ENCODE measurements at places on chromosomes 5 and 9.
A peak's percentile ranks its signal among the peaks of the same experiment; 100 is the strongest.

GRCh38 chr9:21982861-21983560 lies 11.2 kb downstream of the CDKN2A start:
- no peak for DNase-seq

GRCh38 chr5:38465702-38466423 lies 90.6 kb downstream of the LIFR start:
- peak; percentile 3 for DNase-seq

DNA sequence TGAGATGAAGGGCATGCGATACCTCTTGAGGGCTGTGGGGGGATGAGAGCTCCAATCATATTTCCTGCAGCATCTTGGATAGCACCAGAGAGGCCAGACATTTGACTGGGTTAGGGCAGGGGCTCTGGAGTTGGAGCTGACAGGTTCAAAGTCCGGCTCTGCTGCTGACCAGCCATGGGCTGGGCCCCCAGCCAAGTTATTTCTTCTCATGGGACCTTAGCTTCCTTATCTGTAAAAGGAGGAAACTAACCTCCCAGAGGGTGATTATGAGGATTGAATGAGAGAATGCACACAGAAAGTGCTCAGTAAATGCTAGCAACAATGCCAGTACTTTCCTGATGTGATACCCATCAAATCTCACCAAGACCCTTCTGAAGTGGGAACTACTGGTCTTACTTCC lies 65.2 kb upstream of the SLC25A51 start:
- no peak for DNase-seq

DNA sequence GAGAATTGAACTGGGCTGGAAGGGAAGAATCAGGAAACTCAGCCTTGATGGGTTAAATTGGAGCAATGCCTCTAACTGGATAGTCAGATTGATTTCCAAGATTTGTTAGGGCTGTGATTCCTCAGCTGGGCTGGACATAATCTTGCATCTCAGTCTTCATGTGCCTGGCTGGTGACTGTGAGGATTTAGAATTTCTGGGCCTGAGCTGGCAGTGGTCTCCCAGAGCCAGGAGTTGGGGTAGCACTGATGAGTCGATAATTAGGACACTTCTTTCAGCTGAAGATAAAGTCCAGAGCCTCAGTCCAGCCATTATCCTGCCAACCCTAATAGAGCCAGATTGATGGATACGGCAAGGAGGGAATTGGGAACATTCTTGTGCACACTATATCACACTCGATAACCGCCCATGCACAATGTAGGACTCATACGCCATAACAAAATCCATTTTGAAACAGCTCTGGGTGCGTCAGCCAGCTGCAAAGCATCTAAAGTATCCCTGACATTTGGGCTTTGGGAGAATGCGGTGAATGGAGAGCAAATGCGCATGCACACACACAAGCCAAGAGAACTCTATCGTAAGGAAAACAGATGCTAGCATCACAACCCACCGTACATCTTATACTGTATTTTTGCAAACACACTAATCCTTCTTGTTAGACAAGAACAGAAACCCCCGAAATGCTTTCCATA lies 405.1 kb upstream of the KLF4 start:
- no peak for DNase-seq

DNA sequence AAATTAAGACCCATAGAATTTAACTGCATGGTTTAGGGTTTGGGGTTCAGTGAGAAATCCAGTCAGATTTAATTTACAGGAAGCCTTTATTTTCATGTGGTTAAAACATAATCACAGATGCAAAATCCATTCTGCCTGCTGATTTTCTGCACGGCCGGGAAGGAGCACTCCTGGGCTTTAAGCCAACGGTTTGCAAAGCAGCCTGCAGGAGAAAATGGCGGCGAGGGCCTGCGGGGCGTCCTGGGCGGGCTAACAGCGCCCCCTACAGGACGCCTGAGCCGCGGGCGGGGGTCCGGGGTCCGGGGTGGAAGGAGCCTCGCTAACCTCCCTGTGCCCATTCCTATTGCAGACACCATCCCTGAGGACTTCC lies 47.6 kb downstream of the THBS4 start:
- peak; percentile 72 for DNase-seq

DNA sequence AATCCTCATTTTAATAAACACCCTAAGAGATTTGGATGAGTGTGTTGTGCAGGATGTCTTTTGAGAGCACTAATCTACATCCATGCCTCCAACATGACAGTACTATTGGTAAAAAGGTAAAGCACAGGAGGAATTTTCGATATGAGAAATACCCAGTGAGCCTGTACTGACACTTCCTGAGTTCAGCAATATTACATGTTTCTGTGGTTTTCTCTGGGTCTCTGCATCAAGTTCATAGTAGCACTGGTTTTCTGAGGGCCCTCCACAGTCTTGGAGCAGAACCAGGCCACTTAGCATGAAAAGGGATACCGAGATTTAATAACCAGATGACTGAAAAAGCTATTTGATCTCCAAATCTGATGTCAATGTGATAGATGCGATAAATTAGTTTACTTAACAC lies 524.1 kb downstream of the TMEM38B start:
- no peak for DNase-seq

DNA sequence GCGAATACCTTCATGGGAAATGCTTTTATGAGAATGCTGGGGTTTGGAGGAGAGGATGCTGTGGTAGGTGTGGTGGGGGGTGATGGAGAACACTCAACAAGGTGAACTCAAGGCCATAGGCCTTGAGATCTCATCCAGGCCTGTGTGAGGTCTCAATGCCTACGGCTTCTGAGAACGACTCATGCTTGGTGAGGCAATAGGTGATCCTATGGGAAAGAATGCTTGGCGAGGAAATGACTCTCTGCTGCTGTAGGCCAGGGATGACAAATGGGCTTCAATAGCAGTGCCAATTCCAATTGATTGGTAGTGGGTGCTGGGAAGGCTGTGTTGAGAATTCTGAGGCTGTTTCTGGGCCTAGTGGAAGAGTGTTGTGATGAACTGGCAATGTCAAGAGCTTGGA lies 280.2 kb upstream of the CLINT1 start:
- no peak for DNase-seq

DNA sequence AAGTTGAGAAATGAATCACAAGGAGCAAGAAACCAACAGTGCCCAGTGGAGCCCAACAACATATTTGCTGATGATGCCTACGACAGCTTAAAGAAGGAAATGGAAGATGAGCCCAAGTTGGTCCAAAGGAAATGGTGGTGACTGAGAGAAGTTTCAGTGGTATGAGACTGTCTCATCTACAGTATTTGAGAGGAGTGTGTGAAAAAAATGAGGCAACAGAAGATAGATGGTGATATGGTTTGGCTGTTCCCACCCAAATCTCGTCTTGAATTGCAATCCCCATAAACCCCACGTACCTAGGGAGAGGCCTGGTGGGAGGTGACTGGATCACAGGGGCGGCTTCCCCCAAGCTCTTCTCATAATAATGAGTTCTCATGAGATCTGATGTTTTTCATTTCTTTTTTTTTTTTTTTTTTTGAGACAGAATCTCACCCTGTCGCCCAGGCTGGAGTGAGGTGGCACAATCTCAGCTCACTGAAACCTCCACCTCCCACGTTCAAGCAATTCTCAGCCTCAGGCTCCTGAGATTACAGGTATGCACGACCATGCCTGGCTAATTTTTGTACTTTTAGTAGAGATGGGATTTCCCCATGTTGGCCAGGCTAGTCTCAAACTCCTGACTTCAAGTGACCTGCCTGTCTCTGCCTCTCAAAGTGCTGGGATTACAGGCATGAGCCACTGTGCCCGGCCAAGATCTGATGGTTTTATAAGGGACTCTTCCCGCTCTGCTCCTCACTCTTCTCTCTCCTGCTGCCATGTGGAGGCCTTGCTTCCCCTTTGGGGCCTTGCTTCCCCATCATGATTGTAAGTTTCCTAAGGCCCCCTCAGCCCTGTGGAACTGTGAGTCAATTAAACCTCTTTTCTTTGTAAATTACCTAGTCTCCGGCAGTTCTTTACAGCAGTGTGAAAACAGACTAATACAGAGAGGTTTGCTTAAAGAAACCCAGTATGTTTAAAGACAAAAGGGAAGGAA lies 30.2 kb downstream of the EFCAB9 start:
- no peak for DNase-seq

DNA sequence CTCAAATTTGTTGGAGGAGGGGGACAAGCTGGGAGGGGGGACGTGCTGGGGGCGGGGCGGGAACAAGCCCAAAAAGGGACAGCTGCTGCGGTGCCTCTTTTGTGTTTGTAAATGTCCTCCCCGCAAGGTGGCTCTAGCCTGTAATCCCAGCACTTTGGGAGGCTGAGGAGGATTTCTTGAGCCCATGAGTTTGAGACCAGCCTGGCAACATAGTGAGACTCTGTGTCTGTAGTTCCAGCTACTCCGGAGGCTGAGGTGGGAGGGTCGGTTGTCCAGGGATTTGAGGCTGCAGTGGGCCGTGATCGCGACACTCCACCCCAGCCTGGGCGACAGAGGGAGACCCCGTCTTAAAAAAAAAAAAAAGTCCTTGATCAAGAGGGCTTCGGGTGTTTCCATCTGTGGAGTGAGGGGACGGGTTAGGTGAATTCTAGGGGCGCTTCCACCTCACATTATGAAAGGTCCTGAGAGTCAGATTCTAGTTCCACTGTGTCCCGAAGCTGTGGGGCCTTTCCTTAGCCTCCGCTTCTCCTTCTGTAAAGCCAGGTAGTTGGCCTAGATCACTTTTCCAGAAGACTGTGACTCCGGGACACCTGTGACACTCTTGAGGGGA lies 779 bp upstream of the CTNNA1 start:
- no peak for DNase-seq

GRCh38 chr9:78296201-78296892 lies 578 bp upstream of the PSAT1 start:
- DNase-seq = peak; percentile 57

DNA sequence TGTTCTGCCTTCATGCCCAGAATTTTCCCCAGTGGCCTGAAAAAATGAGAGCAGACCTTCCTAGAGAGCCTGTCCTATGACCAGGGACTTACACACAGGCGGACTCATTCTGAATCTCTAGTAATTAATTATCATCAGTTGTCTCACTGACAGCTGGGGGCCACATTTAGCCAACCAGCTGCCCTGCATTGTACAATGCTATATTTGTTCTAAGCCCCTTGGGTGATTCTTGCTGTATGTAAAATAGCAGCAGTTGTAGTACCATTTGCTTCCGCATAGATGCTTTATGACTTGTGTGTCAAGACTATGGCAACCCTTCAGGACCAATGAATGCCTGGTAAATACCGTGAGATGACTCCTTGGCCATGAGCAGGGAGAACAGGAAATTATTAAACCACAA lies 415.4 kb upstream of the SEMA6A start:
- no peak for DNase-seq

GRCh38 chr5:81393430-81393782 lies 528 bp downstream of the ACOT12 start:
- no peak for DNase-seq

GRCh38 chr5:82925061-82925411 lies 152.2 kb downstream of the TMEM167A start:
- no peak for DNase-seq

DNA sequence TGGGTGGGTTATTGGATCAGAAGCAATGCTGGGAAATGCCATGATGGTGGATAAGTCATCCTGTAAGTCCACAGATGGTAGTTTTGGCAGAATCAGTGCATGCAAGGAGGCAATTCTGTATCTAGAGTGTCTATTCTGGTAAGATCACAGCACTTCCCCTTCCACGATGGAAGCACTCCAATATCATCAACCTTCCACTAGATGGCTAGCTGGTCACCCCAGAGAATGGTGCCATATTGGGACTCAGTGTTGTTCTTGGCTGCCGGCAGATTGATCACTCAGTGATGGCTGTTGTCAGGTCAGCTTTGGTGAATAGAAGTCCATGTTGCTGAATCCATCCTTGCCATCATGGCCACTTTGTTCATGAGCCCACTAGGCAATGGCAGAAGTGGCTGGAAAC lies 553.5 kb downstream of the CSNK1G3 start:
- DNase-seq = no peak

DNA sequence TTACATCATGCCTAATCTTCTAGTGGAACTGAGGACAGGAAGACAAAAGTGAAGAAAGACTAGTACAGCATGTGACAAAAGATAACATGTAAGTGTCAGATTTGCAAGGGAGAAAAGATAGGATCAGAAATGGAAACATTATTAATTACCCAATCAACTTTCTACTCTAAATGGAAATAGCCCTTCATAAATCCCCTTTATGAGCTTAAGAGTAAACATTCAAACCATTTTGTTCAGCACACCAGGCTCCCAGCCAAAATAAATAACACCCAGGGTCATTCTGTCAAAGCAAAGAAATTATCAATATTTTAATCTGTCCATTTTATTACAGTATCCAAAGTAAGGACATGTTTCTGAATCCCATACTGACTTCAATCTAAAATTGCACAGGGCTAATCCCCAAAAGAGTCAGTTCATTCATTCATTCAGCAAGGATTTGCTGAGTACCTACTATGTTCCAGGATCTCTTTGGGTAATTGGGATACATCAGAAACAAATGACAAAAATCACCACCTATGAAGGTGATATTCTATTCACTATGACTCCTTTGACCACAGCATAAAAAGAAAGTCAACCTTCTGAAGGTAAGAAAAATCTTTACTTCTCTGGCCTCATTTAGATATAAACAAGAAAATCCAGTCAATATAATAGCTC lies 5.3 kb downstream of the PRELID2 start:
- DNase-seq = no peak

DNA sequence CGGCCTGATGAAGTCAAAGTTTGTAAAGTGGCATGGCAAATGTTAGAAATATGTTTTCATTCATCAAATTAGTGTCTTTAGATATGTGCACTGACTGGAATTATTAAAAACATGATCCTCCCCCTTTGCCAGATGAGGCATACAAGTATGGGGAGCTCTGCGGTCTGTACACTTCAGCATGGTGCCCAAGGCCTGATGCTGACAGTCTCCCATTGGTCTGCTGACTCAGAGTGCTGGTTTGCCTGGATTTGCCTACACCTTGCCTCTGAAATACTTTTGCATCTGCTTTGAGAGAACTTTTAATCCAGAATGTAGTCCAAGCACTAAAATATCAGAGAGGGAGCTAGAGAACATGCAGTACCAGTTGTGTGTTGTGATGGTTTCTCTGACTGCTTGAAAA lies 354.3 kb upstream of the ACTBL2 start:
- DNase-seq = no peak

DNA sequence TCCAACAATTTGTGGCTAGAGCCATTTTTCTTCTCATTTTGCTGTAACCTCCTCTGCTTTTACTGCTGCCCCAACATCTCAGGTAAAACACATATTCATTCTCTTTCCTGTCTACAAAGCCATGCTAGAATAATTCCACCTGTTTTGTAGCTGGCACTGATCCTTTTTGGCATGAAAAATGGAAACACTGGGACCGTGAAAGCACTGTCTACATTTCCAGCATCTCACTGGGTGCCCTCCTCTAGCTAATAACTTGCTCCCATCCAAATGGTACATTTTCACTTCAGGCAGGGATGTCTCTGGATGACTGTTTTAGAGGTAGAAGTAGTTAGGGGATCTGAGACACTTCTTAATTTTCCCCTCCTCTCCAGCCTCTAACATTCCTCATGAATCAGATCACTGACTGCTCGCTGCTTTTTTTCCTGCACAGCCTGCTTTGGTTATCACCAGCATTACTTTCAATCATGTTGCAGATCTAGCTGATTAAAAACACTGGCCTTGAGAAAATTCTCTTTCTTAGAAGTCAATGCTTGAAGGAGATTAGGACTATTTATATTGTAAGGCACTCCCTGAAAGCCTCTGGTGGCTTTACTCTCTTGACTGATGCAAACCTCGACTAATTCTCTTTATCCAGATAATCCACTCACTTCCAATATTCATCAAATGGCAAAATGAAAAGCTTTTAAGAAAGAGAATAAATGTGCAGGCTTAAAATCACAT lies 1312.6 kb upstream of the DMAC1 start:
- no peak for DNase-seq

GRCh38 chr5:2906302-2907090 lies 155.0 kb upstream of the IRX2 start:
- no peak for DNase-seq

GRCh38 chr5:151357097-151357496 lies 9.7 kb upstream of the SLC36A2 start:
- no peak for DNase-seq

Data from H4 (cell line).